Vein endothelial cell (primary cell): ENCODE measurements at places on chromosomes 12 and 14. TPM values are rescaled to one million over a fixed set of nuclear protein-coding genes. Genes with fewer than 3 reads are reported as not detected.

Gene ANKS1B
- 0.48 and 0.65 TPM in 2 replicates for total RNA-seq

Gene ESRRB
- total RNA-seq: not detected in 2 replicates

Gene LAG3
- 0.10 and 0.33 TPM in 2 replicates for total RNA-seq

Gene RNF212B
- total RNA-seq: not detected in 2 replicates

Gene SCNN1A
- 0.10 and 0.65 TPM in 2 replicates for total RNA-seq

Gene KCNMB4
- total RNA-seq: 0.65 and 0.86 TPM in 2 replicates

Gene KLRD1
- under 0.01 TPM in 2 replicates for total RNA-seq

Gene LBHD2
- total RNA-seq: not detected in 2 replicates
